ENCODE measurements at places on chromosomes 1 and 21. TPM values are rescaled to one million over a fixed set of nuclear protein-coding genes. Genes with fewer than 3 reads are reported as not detected.

Gene FHAD1
- total RNA-seq = 0.20 TPM

Gene PM20D1
- total RNA-seq = 0.04 TPM

Gene PITHD1
- 48.2 TPM for total RNA-seq

Gene CYYR1
- 10.4 TPM for total RNA-seq

Gene MIXL1
- total RNA-seq = not detected

Gene THEM5
- not detected for total RNA-seq

Gene MTARC1
- total RNA-seq = 0.73 TPM

Gene LEPR
- 10.2 TPM for total RNA-seq

Gene HSD3B2
- not detected for total RNA-seq

GRCh38 chr1:95699149-95699953, 465.3 kb downstream of the RWDD3 start:
- DNase-seq = no peak

DNA sequence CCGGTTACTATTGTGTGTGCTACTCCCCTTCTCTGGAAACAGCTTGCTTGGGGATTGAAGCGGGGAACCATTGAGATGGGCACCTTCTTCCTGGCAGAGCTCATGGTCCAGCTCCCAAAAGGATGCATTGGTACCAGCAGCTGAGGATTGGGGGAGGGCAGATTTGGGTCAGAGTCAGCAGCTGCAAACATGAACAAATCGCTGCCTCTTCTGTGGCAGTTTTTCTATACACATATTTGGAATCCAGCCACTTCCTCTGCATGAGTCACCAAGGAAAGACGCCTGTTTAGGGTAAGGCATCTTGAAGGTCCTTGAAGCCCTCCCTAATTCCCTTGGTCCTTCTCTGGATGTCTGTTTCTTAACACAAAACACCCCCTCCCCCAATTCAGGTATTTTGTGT, 104.7 kb downstream of the DAB1 start:
- no peak for DNase-seq

- DNase-seq = no peak
Observed at GRCh38 chr1:201144701-201145100, 9.6 kb downstream of the TMEM9 start.

DNA sequence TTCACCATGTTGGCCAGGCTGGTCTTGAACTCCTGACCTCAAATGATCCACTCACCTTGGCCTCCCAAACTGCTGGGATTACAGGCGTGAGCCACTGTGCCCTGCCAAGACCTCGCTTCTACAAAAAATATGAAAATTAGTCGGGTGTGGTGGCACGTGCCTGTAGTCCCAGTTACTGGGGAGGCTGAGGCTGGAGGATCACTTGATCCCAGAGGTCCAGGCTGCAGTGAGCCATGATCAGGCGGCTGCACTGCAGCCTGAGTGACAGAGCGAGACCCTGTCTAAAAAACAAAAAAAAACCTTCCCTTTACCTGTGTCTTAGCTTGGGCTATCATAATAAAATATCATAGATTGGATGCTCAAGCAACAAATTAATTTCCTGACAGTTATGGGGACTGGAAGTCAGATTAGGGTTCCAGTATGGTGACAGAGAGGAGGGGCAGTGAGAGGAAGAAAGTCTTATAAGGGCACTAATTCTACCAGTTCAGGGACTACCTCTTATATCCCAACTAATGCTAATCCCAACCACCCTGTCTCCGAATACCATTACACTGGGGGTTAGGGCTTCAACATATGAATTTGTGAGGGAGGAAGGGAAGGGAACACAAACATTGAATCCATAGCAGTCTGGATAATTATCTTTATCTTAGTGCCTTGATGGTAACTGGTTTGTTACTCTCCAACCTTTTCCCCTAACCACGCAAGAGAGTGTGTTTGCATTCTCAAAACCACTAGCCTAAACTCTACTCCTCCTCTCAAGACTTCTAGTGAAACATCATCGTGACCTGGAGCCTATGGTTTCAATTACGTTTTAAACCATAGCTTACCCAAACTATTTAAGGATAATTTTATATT, 1.0 kb upstream of the NAXE start:
- no peak for DNase-seq

DNA sequence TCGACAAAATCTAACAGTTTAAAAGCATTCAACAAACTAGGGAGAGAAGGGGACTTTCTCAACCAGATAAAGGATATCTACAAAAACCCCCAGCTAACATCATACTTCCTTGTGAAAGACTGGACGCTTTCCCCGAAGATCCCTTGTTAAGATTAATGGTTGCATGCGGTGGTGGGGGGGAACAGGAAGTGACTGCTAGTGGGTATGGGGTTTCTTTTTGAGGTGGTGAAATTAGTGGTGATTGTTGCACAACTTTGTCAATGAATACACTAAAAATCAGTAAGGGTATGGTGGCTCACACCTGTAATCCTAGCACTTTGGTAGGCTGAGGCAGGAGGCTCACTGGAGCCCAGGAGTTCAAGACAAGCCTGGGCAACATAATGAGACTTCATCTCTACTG, 26.9 kb upstream of the EYA3 start:
- DNase-seq = no peak

DNA sequence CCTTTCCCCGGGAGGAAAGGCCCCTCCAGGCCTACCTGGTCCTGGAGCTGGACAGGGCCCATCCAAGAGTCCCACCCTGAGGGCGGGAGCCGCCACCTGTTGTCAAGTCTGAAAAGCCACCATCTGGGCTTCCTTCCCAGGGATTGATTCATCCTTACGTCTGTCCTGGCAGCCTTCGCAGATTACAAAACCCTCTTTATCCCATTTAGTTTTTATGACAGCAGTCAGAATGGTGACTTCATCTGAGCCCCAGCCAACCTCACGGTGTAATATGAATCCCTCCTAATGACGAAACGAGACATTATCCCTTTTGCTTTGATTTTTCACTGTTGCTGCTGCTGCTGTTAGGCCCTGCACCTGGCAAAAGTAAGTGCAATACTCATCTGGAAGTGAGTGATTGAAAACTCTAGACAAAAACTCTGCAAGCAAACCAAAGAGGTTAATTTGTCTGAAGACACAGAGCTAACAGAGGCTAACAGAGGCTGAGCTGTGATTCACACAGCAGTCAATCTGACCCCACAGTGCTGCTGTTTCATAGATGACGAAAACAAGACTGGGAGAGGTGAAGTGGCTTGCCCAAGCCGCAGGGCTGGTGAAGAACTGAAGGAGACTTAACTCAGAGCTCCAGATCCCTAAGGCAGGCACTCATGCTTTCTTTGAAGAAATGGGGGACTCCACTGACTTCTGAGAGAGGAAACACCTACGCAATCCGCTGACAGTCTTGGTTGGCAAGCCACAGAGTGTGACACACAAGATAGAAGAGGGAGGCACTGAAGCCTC, 30.0 kb upstream of the S100A7 start:
- DNase-seq = no peak

DNA sequence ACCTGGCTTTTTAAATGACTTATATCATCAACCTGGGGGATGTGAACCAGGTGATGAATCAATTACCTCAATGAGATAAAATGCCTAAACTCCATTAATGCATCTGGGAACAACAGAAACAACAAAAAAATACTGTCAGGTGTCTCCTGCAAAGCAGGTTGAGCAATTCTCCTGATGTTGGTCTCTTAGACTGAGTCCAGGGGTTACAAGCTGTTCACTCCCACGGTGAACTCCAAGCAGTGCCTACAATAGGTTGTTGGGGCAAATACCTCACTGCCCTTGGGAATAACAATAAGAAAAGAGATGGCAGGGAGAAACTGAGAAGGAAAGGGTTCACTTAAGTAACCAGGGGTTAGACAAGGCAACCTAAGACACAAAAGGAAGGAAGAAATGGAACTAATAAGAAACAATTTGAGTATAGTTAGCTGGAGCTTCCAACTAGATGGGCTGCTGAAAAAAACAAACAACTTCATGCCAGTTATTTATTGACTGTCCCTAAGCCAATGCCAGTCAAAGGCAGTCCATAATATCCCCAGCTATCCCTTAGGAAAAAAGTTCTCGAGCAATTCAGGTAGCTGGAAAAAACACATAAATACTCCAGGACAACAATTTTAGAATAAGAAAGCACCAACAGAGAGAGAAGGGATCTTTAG, 97.6 kb upstream of the MAGI3 start:
- no peak for DNase-seq

DNA sequence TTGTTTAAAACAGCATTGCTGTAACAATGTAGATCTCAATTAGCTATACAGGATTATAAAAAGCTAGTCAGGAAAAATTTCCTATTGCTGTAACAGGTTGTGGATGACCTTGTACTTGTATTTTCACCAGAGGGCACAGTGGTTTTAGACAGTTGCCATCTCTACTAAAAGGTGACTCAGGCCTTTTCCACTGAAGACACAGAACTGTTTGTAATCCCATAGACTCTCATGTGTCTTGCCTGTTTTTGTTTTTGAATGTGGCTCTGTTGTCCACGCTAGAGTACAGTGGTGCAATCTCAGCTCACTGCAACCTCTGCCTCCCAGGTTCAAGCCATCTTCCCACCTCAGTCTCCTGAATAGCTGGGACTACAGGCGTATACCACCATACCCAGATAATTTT, 5.9 kb downstream of the MTFR1L start:
- DNase-seq = no peak

GRCh38 chr21:31318971-31319370, 25.1 kb downstream of the TIAM1 start:
- DNase-seq = no peak

- DNase-seq = no peak
Observed at GRCh38 chr21:16047904-16048303, 318.1 kb downstream of the USP25 start.

GRCh38 chr1:29391362-29391880, 155.1 kb downstream of the PTPRU start:
- DNase-seq = no peak

GRCh38 chr1:85605484-85606413, 25.2 kb downstream of the CCN1 start:
- DNase-seq = no peak

DNA sequence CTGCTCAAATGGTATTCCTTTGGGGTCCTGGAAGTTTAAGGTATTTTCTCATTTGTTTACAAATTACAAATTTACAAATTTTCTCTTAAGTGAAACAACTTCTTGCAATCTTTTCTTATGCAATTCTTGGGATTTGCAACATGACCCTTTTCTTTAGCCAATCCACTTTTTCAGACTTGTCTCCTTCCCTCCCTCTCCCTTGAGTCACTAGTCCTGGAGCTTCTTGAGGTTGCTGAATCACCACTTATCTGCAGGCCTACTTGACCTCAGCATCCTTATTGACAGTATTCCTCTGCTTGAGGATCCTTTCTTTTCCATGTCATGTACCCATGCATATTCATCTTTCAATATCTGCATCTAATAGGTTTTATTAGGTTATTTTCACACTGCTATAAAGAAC, 302.8 kb upstream of the ADAMTS5 start:
- DNase-seq = no peak

DNA sequence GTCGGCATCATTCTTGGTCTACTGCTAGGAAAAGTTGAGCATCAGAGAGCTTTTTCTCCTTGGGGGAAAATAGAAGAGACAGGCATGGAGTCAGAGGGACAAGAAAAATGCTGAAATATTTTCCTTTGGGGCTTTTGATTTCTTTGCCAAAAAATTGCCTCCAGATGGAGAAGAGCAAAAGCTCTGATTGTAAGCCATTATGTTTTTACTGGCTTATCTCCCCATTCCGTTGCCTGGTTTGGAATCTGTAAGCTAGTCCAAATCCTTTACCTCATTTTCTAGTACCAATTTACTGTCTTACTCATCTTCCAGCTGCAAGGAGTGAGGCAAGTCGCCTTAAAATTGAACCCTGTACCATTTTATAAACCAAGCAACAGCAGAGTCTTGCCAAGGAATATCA, 23.3 kb upstream of the NBL1 start:
- no peak for DNase-seq

GRCh38 chr1:242691610-242691945, 167.1 kb upstream of the PLD5 start:
- no peak for DNase-seq
